NCI-H748 treated with DMSO at 0.1 percent for 48 hours (cell line): ENCODE measurements at places on chromosomes 3 and 15.
A peak's percentile ranks its signal among the peaks of the same experiment; 100 is the strongest.

DNA sequence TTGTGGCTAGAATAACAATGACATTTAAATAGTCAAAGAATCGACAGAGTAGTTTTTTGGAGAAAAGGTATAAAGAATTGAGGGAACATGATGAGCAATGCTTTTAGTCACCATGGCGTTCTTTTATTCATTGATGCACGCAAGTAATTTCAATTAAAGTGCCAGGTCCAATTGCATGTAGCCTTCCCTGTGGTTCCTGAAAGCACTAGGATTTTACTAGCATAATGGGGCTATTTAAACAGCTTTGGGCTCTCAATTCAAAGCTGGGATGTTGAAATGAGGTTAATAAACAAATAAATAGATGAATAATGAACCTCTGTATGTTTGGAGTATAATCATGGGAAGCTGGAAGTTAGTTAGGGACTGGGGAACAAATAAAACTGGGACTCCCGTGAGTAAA is 121.2 kb upstream of the GAP43 start:
- peak; percentile 15 for DNase-seq

GRCh38 chr3:53218131-53218530 is 37.7 kb downstream of the TKT start:
- no peak for DNase-seq

DNA sequence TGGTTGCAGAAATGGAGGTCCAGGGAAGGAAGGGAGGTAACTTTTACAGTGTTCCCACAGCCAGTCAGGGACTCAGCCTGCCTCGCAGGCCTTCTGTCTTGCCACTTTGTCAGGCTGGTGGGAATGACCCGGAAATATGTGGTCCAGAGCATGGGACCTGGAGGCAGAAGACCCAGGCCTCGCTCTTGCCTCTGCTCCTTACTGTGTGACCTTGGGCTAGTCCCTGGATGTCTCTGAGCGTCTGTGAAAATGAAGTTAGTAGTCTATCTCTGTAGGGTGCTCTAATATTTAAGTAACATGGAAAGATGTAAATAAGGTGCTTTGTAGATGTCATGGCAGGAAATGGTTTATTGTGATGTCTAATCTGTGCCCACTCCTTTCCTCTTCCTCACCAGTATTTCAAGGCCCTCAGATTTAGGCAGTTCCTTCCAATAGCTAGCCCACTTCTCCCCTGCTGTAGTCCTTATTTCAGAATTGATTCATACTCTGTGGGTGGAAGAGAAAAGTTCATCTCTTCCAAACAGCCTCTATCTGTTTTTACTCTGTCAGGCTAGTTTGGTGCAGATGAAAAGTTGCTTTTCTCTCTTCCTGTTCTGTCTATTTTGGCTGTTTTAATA is 9.1 kb downstream of the CORO2B start:
- no peak for DNase-seq

DNA sequence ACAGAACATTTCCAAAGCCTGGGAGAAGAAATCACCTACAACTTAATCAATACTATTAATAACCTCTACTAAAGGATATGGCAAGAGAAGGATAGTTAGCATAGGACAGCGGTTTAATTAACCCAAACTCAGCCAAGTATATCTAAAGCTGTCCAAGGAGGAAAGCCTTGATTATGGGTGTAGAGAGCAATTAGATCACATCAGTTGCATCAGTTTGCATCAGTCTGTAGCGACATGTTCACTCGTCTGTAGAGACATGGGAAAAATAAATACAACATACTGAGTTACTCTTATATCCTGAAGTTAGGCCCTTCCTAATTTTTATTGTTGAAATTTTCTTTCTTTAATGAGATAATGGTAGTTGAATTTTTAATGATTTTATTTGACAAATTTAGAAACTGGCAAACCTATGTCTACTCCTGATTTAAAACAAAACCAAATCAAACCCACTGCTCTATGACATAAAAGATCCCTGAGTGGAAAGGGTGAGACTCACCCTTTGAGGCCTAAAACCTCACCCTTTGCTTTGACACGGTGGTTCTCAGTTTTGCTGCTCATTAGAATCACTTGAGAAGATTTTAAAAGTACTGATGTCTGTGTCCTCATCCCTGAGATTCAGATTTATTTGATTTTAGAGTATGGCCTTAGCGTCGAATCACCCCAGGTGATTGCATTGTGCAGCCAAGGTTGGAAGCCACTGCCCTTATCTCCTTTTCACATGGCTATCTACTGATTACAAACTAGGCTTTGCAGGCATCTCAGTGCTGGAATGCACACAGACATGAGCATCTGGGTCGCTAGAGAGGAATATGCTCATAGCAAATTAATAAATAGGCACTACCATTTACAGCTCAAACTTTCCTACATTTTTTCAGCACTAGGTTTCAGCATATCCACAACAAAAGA is 2.8 kb upstream of the CLRN1 start:
- no peak for DNase-seq

- no peak for DNase-seq
Measured at GRCh38 chr15:99477791-99478471, 87.9 kb upstream of the MEF2A start.

GRCh38 chr3:178964551-178964950 is 107.1 kb downstream of the ZMAT3 start:
- DNase-seq, result no peak

GRCh38 chr3:130377960-130378676 is 32.6 kb downstream of the COL6A5 start:
- no peak for DNase-seq

DNA sequence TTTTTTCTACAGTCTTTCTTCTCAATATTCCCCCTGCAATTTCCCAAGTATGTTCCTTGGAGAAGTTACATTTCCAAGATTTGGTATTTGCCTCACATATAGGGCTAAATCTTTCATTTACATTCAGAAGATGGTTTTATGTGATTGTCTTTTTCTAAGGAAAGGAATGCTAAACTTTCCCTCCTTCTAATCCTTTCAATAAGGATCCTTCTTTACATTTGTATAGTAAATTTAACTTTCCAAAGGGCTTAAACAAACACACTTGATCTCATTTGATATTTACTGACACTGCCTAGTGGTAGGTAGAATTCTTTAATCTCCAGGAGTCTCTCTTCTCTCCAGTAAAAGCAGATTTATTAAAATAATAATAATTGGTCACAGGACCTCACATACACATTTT is 185.3 kb downstream of the LSAMP start:
- no peak for DNase-seq

DNA sequence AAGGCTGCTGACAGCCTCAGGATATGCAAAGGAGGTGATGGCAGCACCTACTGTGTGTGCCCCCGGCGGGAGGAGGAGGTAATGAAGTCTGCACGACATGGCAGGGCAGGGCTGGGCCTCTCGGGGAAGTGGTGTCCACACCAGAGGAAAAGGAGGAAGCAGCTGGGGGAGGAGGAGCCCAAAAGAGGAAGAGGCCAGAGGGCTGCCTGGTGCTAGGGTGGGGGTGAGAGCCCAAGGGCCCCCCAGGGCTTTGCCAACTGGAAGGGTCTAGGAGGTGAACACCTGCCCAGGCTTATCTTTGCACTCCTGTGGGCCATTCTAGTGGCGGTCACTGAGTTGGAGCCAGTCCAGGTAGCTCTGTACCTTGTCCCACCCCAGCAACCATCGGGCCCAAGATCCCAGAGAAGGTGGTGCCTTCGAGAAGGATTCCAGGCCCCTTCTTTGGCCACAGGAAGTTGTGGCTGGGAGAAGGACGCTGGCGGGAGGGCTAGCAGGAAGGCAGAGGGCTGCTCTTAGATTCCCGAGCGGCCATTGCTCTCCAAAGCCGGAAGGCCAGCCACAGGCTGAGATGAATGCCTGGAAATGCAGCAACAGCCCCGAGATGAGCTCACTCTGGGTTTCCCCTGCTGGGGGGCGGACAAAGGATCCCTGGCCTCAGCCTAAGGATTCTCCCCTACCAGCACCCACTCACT is 7.0 kb downstream of the GNAI2 start:
- DNase-seq, result no peak

- no peak for DNase-seq
Measured at GRCh38 chr3:10462641-10463532, 42.5 kb downstream of the ATP2B2 start.

DNA sequence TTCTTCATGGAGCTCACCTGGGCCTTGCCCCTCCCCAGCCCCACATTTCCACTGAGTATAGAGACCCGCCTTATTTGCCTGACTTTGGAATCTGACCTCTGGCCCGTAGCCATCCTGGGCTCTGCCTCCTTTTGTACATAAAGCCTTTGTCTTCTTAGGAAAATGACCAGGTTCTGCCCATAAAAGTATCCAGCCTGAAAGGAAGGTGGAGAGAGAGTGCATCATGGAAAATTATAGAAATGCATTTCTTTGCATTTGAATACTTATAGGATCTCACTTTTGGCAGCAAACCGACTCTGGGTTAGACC is 3.6 kb upstream of the SH2D7 start:
- DNase-seq, result no peak

- no peak for DNase-seq
Measured at GRCh38 chr15:89576417-89576773, 1.1 kb downstream of the TICRR start.

DNA sequence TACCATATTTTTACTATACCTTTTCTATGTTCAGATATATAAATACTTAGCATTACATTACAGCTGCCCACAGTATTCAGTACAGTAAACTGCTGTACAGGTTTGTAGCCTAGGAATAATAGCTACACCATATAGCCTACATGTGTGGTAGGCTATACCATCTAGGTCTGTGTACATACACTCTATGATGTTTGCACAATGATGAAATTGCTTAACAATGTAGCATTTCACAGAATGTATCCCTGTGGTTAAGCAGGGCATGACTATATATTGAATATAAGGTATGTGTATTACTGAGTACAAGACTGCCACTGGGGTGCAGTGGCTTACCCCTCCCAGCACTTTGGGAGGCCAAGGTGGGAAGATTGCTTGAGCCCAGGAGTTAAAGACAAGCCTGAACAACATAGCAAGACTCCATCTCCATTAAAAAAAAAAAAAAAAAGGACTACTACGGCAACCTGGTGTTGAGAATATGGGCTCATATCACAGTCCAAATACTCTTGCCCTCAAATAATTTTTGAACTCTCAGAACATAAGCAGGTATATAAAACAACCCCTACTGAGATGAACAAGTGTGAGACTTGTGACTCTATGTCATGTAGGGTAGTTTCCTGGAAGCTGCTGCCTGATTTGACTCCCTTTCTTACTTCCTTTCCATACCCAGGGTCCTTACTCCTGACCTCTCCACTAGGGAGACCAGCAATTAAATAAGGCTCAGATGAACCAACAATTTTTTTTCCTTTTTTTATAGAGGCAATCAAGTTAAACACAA is 4.8 kb downstream of the PPP1R14D start:
- DNase-seq, result peak; percentile 2

DNA sequence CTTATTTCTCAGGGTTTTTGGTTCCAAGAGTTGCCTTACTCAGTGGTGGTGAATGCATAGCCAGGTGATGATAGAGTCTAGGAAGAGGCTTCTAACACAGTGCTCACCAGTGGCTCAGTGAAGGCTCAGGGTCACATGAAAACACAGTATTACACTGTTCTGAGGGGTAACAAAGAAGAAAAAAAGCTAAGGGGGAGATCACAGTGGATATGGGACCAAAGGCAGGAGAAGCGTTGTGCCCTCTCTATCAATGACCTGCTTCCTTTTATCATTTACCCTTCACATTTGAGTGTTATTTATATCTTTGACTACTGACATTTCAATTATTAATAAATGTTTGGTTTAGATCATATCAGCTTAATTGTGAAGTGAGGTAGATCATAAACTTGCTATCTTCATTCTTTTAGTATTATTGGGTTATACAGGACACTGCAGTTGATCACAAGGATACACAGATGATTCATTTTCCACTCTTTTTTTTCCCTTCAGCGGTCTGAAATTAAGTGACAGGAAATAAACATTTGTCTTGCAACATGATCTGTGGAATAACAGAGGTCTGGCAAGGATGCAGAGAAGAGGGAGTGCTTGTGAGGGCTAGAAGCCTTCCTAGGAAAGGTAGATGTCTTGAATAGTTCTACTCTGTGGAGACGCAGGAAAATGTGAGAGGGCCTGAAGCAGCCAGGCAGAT is 171.7 kb downstream of the C3orf38 start:
- DNase-seq, result peak; percentile 9

GRCh38 chr15:65873256-65873655 is 4.0 kb downstream of the RAB11A start:
- no peak for DNase-seq

GRCh38 chr3:158918008-158918407 is 116.2 kb downstream of the MFSD1 start:
- no peak for DNase-seq

- DNase-seq, result no peak
Measured at GRCh38 chr3:3633761-3634160, 165.5 kb upstream of the LRRN1 start.

DNA sequence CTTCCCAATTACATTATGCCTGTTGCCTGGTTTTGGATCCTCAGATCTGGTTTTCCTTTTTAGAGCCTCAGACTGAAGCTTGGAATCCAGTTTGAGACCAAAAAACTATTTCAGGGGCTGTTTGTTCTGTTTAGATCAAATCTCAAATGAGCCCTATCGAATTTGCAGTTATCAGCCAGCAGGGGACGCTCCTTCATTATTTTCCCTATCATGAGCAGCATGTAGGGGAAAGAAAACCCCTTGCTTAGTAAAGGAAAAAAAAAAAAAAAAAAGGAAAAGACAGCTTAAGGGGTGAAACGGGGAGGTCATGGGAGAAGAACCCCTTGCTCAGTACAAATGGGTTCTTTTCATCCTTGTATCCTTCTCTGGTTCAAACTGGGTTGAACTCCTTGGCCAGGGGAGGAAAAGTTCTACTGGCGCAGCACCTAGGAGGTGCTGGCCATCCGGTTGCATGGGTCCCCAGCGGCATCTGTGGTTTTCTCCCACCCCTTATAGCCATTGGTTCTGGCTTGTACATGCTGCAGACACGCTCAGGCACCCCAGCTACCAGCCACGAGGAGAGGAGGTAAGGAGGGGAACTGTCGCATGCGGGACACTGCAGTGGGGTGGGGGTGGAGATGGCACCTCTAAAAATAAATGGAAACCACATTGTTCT is 1375.1 kb upstream of the ALCAM start:
- DNase-seq, result peak; percentile 13

DNA sequence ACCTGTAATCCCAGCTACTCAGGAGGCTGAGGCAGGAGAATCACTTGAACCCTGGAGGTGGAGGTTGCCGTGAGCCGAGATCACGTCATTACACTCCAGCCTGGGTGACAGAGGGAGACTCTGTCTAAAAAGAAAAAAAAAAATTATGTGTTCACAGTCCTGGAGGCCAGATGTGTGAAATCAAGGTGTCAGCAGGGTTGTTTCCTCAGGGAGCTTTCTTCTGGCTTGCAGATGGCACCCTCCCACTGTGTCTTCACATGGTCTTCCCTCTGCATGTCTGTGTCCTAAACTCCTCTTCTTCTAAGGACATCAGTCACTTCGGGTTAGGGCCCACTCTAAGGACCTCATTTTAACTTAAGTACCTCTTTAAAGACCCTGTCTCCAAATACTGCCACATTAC is 56.1 kb upstream of the UBE2E1 start:
- DNase-seq, result no peak

- DNase-seq, result no peak
Measured at GRCh38 chr3:5309171-5309570, 121.7 kb downstream of the EDEM1 start.
